ENCODE measurements at places on chromosomes 11 and 22.

DNA sequence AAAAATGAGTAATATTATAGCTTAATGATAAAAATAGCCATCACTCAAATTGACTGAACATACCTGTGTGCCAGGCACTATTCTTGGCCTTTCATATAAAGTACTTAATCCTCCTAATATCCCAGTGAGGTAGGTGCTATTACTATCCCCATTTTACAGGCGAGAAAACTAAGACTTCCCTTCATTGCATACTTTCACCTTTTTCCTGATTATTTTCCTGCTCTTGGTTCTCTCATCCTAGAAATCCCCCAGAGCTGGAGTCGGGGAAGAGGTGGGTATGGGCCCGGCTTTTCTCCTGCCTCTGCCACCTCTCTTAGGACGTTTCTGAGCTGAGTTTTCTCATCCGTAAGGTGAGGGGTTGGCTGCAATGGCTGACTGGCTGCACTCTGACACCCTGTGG lies 2.2 kb downstream of the NPTXR start:
- no peak for DNase-seq

DNA sequence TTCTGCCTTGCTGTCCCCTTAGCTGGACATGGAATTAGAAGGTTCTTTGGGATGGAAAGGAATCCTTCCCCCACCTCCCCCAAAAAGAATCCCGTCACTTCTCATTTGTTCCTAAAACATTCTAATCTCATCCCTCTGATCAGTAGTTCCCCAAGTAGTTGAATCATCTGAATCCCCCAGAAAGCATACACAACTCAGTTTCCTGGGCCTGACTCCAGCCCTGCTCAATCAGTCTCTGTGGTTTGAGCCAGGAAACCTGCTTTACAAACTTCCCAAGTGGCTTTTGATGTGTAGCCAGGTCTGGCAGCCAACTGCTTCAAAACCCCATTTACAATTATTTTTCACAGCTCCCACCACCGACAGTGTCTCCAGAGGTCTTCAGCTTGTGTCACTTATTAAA lies 20.2 kb downstream of the C22orf31 start:
- no peak for DNase-seq

DNA sequence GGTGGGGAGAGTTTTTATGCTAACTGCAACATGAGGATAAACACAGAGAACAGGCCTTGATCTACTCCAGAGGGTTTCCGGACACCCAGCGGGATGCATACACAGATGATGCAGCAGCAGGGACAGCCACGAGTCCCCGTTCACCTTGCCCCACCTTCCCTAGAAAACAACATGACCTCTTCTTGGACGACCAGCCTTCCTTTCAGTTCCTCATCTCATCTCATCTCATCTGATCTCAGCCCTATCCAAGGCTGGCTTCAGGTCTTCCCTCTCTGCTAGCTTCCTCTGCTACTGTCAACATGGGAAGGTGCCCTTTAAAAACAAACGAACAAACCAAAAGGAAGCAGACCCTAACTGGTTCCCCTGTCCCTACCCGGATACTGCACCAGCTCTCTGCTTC lies 1356.2 kb downstream of the TBC1D22A start:
- DNase-seq = no peak

DNA sequence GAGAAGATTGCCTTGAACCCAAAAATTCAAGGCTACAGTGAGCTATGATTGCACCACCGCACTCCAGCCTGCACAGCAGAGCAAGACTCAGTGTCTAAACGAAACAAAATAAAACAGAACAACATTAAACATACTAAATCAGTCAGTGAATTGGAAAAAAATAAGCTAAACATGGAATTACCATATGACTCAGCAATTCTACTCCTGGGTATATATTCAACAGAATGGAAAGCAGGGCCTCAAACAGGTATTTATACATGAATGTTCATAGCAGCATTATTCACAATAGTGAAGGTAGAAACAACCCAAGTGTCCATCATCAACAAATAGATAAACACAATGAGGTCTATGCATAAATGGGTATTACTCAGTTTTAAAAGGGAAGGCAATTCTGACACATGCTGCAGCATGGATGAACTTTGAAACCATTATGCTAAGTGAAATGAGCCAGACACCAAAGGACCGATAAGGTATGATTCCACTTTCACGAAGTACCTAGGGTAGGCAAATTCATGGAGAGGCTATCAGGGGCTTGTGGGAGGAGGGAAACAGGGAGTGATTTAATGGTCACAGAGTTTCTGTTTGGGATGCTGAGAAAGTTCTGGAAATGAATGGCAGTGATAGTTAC lies 15.5 kb downstream of the NTM start:
- DNase-seq = no peak

DNA sequence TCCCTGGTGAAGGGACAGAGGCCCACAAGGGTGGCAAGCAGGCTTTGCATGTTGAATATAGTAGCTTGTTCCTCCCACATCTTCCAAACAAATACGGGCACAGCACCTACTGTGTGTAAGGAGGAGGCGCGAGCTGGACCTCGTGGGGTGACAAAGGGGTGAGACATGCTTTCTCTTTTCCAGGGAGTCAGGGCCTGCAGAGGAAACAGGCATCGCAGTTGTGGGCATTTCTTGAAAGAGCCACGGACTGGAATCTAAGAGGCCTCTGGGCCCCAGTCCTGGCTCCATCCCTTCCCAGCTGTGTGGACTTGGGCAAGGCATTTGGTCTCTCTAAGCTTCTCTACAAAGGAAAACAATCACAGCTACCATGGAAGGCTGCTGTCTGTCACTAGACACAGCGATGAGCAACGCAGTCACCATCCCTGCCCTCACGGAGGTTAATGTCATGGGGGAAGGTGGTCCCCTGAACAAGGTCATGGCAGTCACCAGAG lies 13.0 kb upstream of the CDC42EP1 start:
- no peak for DNase-seq

DNA sequence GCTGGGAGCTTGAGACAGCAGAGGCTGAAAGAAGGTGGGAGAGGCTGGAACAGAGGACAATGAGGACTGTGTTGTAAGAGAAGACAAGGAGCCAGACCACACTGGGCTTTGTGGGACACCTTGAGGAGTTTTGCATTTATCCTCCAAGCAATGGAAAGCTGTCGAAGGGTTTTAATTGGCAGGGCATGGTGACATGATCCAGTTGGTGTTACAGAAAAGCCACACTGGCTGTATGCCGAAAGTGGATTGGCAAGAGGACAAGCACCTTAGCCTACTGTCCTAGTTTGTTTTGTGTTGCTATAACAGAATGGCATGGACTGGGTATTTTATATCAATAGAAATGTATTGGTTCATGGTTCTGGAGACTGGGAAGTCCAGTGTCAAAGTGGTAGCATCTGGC lies 14.0 kb upstream of the APLNR start:
- DNase-seq = no peak

GRCh38 chr22:36077271-36077670 lies 48.6 kb upstream of the RBFOX2 start:
- no peak for DNase-seq

- DNase-seq = no peak
Observed at GRCh38 chr11:90512846-90513245, 290.0 kb upstream of the CHORDC1 start.

DNA sequence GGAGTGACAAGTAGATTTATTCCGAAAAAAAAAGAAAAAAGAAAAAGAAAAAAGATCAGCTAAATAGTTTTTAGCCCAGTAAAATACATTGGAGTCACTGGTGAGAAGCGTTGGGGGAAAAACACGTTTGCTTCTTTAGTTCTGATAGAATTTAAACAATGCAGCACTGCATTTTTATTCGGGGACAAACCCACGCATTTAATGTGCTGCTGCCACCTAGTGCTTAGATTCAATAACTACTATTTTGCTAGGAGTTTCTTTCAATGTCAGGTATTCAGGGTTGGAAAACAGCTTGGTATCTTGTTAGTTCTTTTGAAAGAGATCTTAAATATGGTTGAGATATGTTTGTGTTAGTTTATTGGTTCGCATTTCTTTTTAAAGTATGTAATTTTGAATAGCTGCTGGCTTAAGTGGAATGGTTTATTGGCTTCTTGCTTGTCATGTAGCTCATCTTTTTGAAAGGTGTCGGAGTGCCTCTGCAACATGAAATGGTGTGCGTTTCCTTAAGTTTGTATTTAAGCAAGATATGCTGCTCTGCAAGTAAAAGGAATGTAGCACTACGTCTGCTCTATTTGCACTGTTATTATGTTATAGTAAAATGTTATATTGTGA lies 41.9 kb downstream of the SVIP start:
- peak; percentile 6 for DNase-seq

- no peak for DNase-seq
Observed at GRCh38 chr11:119100994-119101758, 477 bp downstream of the DPAGT1 start.

GRCh38 chr11:14269692-14270573 lies 89.0 kb downstream of the RRAS2 start:
- no peak for DNase-seq

DNA sequence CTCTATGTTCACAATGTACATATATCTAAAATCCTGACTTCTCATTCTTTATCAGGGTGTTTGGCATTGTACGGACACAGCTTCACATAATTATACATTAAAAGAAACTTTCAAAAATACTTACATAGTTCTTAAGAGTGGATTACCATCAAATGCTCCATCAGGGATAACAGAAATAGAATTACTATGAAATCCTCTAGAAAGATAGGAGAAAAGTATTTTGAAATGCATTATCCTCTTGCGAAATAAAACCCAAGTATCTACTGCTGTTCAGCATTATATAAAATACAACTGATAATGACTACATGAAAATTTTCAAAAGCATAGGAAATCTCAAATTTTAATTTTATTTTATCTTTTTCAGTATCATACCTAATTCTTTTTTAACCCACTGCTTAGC lies 17.8 kb upstream of the CCDC34 start:
- DNase-seq = no peak

GRCh38 chr22:46598737-46599424 lies 21.3 kb upstream of the GRAMD4 start:
- no peak for DNase-seq

- DNase-seq = no peak
Observed at GRCh38 chr11:11604370-11604990, 17.3 kb downstream of the GALNT18 start.

DNA sequence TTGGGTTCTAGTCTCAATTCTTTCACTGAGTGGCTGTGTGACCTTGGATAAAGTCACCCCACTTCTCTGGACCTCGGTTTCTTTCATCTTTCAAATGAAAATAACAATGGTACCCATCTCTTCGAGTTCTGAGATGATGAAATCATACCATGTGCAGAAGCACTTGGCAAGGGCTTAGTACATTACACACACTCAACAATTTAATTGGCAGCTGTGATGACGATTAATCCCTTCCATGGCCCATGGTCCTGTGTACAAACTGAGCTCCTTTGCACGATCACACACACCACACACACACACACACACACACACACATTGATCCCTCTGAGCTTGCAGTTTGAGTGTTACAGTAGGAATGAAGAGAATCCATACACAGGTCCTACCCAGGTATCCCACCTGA lies 103.4 kb upstream of the ASPHD2 start:
- DNase-seq = no peak

GRCh38 chr11:20021212-20021611 lies 139.1 kb downstream of the DBX1 start:
- DNase-seq = no peak

GRCh38 chr11:10844796-10845195 lies 13.1 kb downstream of the ZBED5 start:
- DNase-seq = no peak

- no peak for DNase-seq
Observed at GRCh38 chr11:100719809-100720221, 32.7 kb downstream of the ARHGAP42 start.

GRCh38 chr22:46394622-46395021 lies 59.1 kb downstream of the TRMU start:
- no peak for DNase-seq

GRCh38 chr11:28569106-28569505 lies 460.9 kb downstream of the METTL15 start:
- no peak for DNase-seq

DNA sequence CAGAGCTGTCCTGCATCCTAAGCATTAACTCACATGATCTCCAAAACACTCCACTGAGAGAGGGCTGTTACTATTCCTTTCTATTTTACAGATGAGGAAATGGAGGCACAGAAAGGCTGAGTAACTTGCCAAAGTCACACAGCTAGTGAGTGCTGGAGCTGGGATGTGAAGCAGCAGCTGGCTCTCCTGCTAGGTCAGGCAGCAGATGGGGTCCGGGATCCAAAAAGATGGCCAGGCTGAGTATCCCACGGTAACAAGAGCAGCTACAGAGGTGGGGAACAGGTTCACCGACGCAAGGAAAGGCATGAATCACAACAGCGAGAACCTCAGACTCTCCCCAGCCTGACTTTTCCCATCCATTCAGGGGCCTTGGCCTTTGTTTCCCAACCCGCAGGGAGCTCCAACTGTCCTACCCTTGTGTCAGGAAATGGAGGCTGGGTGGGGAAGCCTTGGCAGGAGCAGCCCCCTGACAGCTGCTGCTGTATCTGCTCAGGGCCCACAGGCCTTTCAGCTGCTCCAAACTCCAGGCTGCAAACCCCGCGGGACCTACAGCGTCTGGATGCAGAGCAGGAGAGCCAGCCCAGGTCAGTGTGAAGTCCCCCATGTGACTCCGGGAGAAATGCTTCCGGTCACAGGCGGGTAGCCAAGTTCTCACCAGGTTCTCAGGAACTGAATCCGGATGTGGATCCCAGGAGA lies 29.5 kb downstream of the DKK3 start:
- DNase-seq = no peak

GRCh38 chr11:107844041-107844440 lies 14.5 kb downstream of the SLC35F2 start:
- no peak for DNase-seq

DNA sequence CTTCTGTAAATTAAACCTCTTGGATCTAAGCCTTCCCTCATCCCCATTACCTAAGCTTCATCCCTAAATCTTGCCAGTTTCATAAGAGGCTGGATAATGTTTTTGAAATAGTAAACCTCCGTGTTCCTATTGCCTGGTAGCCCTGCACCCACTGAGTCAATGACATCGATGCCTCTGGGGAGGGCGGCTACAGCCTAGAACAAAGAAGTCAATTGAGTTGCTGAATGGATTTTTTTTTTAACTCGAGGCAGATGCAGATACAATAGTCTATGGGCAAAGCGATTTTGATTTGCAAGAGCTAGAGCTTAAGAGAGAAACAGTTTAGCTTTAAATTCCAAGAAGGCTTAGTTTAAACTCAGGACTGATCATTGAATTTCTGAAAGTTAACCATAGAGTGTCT lies 121.3 kb downstream of the NECTIN1 start:
- no peak for DNase-seq
